Fibroblast of skin of back (primary cell): ENCODE measurements at places on chromosomes 3 and 15.
A peak's percentile ranks its signal among the peaks of the same experiment; 100 is the strongest.

DNA sequence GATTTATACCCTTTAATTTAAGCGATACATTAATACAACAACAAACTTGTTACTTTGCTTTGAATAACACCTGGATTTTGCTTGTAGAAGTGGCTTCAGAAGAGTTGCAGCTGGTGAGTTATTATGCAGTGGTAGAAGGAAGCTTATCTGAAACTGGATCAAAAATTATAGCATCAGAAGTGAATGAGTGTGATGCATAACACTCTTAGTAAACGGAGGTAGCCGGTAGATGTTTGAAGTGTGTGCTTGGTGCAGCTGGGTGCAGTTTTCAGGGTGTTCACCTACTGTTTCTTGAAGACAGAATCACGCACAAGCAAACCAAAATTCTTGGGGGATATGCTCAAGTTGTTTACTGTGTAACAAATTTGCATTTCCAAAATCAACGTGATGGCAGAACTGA is 103.1 kb downstream of the MITF start:
- no peak for DNase-seq

DNA sequence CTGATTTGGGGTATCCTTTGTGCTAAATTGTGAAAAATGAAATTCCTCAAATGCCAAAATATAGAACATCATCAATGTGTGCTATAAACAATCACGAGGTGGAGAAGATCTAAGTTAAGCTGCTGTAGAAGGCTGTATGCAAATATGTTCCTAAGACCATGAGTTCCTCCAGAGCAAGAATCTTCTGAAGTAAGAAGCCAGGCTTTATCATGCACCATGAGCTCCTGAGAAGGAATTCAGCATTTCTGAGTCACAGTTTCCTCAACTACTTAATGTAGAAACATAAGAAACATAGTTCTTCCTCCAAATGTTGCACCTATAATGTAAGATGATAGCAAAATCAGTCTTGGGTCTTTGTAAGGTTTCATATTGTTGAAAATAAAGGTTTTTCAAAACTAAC is 241.7 kb upstream of the MDFIC2 start:
- peak; percentile 54 for DNase-seq

- DNase-seq: peak; percentile 92
Measured at GRCh38 chr15:49282366-49282765, 112.3 kb downstream of the GALK2 start.

DNA sequence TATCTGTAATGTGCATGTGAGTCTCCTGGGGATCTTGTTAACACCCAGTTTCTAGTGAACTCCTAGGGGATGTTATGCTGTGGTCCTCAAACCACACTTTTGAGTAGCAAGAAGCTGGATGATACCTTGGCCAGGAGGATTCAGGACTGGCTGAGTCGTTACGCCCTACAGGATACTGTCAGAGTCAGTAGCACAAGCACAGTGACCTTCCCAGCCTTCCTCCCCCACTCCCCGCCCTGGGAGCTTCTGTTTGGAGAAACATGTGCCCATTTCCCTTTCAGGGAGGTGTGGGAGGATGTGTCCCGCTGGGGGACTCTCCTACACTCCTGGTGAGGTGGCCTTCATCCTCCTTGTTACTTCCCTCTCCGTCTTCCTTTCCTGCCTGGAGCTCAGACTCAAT is 76.4 kb upstream of the TRPM1 start:
- DNase-seq: no peak

- DNase-seq: no peak
Measured at GRCh38 chr3:67661089-67661488, 6.7 kb upstream of the SUCLG2 start.

GRCh38 chr3:100796556-100796955 is 87.3 kb downstream of the TFG start:
- peak; percentile 38 for DNase-seq

DNA sequence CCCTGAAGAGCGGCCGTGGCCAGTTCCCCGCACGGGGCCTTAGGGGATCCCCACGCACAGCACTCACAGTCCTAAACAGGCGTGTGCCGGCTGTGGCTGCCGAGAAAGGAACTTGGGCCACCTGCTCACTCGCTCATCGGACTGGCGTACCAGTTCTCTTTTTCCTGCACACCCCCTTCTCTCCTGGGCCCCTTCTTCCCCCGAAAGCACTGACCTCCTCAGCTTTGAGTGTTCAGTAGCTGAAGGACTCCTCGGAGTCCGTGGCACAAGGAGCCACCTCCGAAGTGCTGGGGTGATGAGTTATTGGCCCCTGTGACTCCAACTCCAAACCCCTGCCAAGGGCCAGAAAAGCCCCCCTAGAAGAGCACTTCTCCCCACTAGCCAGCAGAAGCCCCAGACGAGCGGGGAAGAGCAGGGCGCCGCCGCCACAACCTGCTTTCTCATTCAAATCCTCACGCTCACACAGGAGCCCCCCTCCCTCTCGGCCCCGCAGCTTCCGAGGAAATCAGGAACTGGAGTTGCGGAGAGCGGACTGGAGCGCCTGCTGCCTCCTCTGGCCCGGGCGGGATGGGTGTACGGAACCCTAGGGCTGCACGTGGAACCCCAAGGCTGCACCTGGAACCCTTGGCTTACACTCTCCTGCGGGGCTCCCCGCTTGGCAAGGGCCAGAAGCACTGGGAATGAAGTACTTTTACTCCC is at the start of gene PLCH1:
Gene PLCH1 (minus strand): TSS at position 446 of the 699 bp plus-strand sequence. CDS start 40,847 bp downstream, outside the sequence.
- peak; percentile 58 for DNase-seq

GRCh38 chr3:9846231-9846630 is 2.4 kb upstream of the RPUSD3 start:
- DNase-seq: no peak

GRCh38 chr3:193297421-193297820 is 56.4 kb downstream of the PLAAT1 start:
- peak; percentile 17 for DNase-seq

- peak; percentile 7 for DNase-seq
Measured at GRCh38 chr3:135865553-135865952, 100.0 kb upstream of the PPP2R3A start.

DNA sequence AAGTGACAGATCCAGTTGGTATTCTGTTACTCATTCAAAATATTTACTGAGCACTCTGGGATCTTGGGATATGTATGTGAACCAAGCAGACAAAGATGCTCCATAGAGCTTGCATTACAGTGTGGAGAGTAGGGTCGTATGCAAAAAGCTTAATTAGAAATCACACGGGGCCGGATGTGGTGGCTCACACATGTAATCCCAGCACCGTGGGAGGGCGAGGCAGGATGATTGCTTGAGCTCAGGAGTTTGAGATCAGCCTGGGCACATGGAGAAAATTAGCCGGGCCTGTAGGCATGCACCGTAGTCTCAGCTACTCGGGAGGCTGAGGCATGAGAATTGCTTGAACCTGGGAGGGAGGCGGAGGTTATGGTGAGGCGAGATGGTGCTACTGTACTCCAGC is 68.7 kb upstream of the MB21D2 start:
- DNase-seq: peak; percentile 34

- DNase-seq: no peak
Measured at GRCh38 chr15:96079041-96079440, 251.5 kb upstream of the NR2F2 start.
